Left ventricle myocardium inferior (tissue), 1 donor: ENCODE measurements at places on chromosomes 7 and 10.

DNA sequence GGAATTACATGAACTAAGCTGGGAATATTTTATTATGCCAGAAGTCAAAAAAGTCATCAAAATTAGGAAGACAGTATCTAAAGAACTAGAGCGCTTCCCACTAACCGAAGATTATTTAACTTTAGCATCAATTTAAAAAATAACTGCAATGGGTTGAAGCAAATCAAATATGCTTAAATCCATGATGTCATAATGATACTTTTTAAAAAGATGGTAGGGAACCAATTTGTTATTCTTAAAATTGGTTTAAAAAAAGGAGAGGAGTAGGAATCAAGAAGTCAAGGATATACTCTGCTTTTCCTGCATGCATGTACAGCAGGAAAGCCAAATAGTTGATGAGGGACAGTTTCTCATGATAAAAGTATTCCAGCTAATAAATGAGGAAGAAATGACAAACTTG is 3.2 kb upstream of the ASAH2 start:
- DNase-seq, result no peak

- DNase-seq, result no peak
Observed at GRCh38 chr10:19651549-19651948, 164.7 kb upstream of the PLXDC2 start.

GRCh38 chr10:80878330-80878729 is 340.6 kb downstream of the SH2D4B start:
- no peak for DNase-seq

GRCh38 chr7:83956104-83956503 is 238.5 kb downstream of the SEMA3A start:
- no peak for DNase-seq

- DNase-seq, result peak; percentile 35
Observed at GRCh38 chr7:65251851-65252620, 121.6 kb upstream of the ZNF92 start.
